ENCODE measurements at places on chromosomes 12 and 14.

- DNase-seq = no peak
Measured at GRCh38 chr12:30019366-30020140, 235.8 kb upstream of the TMTC1 start.

GRCh38 chr14:96938946-96939345 lies 141.8 kb downstream of the VRK1 start:
- DNase-seq = no peak

DNA sequence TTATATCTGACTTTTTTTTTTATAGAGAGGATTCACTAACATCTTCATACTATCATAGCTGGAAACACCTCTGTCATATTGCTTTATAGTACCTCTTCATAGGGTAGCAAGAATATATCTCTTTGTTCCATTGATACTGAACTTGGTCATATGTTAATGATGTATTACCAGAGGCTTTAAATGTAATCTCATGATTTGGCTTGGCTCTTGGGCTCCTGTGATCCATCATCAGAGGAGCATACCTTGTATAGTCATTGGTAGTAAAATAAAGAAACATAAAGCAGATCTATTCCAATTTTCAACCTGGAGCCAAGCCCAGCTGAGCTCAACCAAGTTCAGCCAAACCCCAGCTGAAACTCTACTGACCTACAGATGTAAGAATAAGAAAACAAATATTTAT lies 43.2 kb upstream of the GRIN2B start:
- DNase-seq = no peak

- no peak for DNase-seq
Measured at GRCh38 chr12:44076871-44077270, 241.0 kb downstream of the TMEM117 start.

- no peak for DNase-seq
Measured at GRCh38 chr12:18951218-18951617, 178.3 kb upstream of the PLEKHA5 start.

DNA sequence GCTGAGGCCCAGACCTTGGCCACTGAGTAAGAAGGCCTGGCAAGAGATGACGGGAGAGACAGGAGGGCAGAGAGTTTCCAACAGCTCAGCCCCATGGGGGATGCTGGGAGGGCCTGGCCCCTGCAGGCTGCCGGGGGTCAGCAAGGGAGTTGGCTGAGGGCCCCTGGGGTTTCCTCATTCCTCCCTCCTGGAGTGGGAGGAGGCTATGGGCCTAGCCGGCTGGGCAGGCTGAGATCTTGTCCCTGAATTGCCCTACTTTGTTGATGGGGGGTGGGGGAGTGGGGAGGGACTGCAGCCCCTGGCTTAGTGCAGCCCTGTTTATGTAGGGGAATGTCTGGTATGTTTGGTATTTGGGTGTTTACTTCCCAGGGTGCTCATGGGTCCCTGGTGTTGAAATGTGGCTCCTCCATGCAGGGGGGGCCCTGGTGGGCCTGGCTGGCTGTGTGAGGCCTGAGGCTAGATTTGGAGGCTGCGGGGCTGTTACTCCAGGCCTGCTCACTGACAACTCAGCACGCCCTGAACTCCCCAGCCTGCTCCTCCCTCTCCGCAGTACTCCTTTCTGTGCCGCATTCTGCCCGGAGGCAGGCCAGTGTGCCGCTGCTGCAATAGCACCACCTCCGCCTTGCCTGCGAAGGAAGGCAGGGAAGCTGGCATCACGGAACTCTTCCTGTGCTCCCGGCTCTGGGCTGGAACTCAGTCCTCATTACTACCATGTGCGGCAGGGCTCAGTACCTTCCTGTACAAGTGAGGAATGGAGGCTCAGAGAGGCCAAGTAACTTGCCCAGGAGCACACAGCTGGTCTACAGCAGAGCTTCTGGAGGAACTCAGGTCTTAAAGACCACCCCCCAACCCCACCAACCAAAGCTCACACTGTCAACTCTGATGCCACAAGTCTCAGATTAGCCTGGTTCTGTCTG lies 25.3 kb downstream of the JDP2 start:
- no peak for DNase-seq

DNA sequence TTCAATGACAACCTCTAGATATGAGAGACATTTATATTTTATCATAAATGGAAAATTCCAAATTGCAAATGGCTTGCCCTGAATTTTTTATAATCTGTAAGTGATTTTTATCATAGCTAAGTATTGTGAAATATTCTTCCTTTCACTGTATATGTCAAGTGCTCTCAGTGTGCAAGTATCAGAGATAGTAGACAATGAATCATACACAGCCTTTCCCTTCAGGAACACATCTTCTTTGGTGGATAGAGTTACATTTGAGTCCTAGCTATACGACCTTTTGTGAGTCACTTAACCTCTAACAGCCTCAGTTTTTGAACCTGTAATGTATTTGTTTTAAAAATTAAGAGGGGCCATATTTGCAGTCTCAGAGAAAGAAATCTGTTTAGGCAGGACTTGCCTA lies 350.7 kb upstream of the SEL1L start:
- no peak for DNase-seq

- DNase-seq = no peak
Measured at GRCh38 chr14:32494609-32495434, 165.7 kb downstream of the AKAP6 start.

DNA sequence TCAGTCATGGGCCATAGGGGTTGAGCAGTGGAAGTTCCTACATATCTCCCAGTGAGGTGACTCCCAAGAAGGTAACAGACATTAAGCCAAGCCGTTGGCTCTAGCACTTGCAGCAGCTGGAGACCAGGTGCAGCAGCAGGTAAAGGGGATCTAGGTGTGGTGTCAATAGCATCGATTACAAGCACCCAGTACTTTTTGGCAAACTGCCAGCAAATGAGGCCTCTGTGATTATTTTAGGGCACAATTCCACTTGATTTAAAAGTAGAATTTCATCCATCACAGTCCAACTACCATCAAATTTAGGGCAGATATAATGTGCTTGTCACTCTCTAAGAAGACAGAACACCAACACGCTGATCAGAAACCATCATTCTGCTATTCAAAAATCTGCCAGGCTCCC lies 224.1 kb upstream of the EGLN3 start:
- no peak for DNase-seq

DNA sequence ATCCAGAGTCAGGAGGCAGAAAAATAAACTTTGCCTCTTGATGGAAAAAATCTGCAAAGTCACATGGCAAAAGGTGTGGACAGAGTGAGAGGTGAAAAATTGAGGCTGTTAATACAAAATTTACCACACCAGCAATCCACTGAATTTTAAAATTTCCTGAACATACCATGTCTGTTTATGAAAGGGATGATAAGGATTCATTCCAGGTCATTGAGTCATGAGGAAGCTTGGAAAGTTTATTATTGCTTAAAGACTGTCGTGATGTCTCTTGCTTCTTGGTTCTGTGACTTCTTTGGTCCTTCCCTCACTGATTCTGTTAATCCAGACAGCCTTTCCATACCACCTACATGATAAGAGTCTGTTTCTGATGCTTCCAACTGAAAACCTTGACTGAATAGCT lies 73.2 kb downstream of the TTC6 start:
- DNase-seq = no peak

DNA sequence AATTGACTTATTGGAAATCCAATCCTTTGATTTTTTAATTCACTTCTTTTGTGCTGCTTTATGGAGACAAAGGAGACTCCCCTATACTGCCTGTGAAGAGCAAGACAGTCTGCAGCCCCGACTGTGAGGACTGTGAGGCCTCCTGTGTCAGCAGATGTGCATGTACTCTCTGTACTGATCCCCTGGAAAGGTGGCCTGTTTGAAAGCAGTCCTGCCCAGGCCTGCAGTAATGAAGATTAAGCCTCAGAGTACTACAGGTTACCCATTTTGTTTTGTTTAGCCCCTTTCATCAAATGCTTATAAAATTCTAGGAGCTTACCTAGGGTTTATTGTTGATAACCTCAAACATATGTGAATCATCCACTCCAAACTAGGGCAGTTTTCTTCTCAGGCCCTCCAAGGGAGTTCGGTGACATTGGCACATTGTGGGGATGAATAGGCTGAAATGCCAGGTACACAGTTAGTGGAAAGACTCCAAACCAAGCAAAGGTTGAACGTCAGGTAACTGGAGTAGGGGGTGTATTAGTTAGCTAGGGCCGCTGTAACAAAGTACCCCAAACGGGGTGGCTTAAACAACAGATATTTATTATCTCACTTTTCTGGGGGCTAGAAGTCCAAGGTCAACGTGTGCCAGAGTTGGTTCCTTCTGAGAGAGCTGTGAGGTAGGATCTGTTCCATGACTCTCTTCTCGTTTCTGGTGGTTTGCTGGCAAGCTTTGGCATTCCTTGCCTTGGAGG lies 208.7 kb upstream of the BCL2L14 start:
- DNase-seq = no peak

DNA sequence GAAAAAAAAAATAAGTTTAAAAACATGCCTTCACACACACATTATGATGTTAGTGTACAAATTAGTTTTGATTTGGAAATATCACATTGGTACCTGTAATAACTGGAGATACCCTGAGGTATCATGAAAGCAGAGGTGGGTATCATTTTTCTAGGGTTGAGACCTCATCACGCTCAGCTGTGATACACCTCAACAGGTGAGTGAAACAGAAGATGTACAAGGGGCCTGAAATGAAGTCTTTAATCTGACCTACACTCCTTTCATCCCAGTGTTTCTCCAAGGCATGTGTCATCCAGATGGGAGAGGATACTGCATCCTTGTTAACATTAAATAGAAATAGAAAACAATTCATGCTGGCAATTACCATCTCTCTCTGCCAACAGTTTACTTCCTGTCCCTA lies 7.4 kb downstream of the BMP4 start:
- DNase-seq = no peak

- no peak for DNase-seq
Measured at GRCh38 chr12:8698879-8699278, 1.1 kb downstream of the RIMKLB start.

GRCh38 chr14:65502676-65503124 lies 90.2 kb downstream of the FUT8 start:
- no peak for DNase-seq

DNA sequence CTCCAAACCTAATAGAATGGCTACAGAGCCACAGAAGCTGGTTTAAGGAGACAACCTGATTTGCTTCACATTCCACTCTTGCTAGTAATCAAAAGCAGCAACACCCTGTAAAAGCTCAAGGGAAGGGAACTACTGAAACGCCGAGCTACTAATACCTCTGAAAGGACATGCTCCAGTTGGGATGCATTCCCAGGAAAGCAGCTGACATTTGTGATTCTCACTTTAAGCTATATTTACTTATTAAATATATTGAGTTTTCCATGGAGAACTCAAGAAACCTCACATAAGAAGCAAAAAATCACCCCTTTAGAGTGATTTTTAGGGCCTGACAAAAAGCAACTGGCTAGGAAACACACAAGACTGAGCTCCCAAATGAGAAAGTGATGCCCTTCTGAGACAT lies 1073.0 kb upstream of the FLRT2 start:
- DNase-seq = no peak

GRCh38 chr12:54701940-54702592 lies 53.9 kb upstream of the DCD start:
- no peak for DNase-seq

DNA sequence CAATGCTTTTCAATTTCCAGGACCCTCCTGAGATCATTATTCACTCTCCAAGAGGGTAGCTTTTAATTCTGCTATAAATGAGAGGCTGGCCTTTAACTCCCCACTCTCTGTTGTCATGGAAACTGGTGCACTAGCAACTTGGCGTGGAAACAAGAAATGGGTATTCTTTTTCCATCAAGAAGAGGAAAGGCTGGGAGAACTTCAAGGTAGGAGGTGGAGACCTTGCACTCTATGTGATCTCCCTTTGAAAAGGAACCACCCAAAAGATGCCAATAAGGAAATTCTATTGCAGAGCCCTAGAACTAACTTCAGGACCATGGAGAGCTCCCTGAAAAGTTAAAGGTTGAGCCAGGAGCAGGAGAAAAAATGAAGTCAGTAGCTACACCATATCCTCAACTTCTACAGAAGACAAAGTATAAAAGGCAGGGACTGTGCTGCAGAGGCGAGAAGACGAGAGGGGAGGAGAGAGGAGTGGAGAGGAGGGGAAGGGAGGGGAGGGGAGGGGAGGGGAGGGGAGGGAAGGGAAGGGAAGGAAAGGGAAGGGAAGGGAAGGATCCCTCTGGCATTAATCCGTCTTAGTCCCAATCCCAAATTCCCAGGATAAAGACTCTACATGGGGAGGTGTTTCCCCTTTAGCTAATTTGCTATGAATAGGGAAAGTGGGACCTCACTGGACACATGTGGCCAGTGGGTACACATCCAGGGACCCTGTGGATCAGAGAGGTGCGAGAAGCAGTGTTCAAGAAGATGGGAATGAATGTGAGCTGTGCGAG lies 46.7 kb upstream of the FICD start:
- no peak for DNase-seq

- DNase-seq = no peak
Measured at GRCh38 chr12:116135209-116135930, 142.1 kb downstream of the MED13L start.

GRCh38 chr12:10159280-10159679 lies 12.7 kb downstream of the OLR1 start:
- no peak for DNase-seq

GRCh38 chr12:100158535-100158934 lies 15.9 kb upstream of the BLTP3B start:
- no peak for DNase-seq

GRCh38 chr12:108955225-108955835 lies 65.5 kb downstream of the SVOP start:
- no peak for DNase-seq

Data from cortex of kidney (tissue), 1 donor.